ENCODE measurements at places on chromosomes 1 and 21. TPM values are rescaled to one million over a fixed set of nuclear protein-coding genes. Genes with fewer than 3 reads are reported as not detected.
A peak's percentile ranks its signal among the peaks of the same experiment; 100 is the strongest.

- DNase-seq: peak; percentile 99
Measured at GRCh38 chr1:244864253-244865027, at the start of gene HNRNPU. Gene HNRNPU, minus strand, starts transcription at chr1:244864543. Its CDS starts 236 bp downstream, at chr1:244864307.

DNA sequence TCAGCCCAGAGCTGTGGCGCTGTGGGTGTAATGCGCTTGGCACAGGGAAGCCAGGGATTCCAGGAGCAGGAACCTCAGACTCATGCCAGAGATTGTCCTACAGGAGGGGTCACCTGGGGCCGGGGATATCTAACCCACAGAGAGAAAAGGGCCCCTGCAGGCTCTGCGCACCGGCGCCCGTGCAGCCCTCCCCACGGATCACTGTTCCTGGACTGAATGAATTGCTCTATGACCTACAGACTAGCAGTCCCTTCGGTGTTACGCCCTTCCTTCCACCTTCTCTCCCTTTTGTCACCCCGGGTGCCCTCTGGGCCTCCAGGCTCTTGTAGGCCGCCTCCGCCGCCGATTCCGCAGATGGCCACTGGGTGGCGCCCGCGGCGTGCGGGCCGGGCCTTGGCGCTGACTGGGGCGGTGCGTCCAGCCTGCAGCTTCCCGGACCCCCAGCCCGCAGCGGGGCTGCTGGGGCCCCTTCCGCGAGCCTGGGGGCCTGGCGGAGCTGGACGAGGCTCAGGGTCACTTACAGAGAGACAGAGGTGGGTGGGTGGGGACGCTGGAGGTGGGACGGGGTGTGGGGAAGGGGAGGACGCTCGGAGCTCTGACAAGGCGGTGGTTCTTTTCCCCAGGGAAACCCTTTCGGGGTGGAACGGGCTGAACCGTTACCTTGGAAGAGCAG lies 101.3 kb downstream of the IER5 start:
- peak; percentile 90 for DNase-seq

GRCh38 chr1:9314111-9314510 lies 21.4 kb downstream of the SPSB1 start:
- no peak for DNase-seq

GRCh38 chr1:211603713-211604112 lies 24.8 kb upstream of the SLC30A1 start:
- DNase-seq: no peak

Gene SPRR4
- not detected for total RNA-seq

DNA sequence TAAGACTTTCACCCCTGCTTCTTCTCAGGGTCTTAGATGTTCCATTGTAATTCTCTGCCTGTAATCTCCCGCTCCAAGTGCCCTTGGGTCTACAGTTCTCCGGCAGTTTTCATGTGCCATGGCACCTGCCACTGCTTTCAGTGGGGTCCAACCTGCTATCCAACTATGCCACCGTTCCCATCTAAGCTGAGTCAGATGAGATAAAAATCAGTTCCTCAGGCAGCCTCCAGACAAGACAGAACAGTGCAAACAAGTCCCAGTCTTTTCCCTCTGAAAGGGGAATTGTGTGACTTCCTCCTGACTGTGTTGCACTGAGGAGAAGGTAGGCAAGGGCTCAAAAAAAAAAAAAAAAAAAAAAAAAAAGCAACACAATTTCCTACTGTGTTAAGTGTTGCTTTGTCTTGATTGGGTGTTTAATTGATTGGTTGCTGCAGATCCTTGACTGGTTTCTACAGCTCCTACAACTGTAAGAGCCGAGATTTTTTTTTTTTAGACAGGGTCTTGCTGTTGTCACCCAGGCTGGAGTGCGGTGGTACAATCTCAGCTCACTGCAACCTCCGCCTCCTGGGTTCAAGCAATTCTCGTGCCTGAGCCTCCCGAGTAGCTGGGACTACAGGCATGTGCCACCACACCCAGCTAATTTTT lies 50.7 kb downstream of the EBNA1BP2 start:
- DNase-seq: no peak

Gene IVNS1ABP
- 38.5 TPM for total RNA-seq

GRCh38 chr1:228219962-228220780 lies 12.3 kb downstream of the OBSCN start:
- DNase-seq: peak; percentile 62

DNA sequence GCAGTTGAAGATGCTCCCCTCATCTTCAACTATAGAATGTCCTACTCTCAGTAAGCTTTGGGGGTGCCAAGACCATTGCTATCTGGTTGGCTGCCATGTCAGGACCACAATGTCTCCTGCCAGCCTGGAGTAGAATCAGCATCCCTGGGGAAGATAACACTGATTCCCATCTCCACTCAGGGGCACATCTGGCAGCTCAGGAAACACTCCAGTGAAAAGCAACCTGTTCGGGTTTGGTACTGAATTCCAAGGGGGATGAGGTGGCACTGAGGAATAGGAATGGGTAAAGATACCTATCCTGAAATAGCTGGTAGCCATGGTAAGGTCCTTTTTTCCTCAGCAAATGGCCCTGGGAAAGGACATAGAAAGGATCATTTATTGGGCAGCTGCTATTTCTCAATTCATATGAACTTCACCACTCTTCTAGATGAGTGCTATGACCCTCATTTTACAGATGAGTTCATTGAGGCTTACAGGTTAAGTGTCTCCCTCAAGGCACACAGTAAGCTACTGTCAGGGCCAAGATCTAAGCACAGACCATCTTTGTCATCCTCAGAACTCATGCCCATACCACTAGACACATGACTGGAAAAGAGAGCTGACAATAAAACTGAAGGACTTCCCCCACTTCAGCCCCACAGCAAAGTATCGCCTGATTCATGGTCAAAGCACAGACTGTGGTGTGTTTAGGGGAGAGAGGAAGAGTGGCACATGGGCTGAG lies 31.4 kb downstream of the AK2 start:
- peak; percentile 43 for DNase-seq

Gene ALX3
- not detected for total RNA-seq

- no peak for DNase-seq
Measured at GRCh38 chr1:233704170-233704897, 90.4 kb downstream of the KCNK1 start.

DNA sequence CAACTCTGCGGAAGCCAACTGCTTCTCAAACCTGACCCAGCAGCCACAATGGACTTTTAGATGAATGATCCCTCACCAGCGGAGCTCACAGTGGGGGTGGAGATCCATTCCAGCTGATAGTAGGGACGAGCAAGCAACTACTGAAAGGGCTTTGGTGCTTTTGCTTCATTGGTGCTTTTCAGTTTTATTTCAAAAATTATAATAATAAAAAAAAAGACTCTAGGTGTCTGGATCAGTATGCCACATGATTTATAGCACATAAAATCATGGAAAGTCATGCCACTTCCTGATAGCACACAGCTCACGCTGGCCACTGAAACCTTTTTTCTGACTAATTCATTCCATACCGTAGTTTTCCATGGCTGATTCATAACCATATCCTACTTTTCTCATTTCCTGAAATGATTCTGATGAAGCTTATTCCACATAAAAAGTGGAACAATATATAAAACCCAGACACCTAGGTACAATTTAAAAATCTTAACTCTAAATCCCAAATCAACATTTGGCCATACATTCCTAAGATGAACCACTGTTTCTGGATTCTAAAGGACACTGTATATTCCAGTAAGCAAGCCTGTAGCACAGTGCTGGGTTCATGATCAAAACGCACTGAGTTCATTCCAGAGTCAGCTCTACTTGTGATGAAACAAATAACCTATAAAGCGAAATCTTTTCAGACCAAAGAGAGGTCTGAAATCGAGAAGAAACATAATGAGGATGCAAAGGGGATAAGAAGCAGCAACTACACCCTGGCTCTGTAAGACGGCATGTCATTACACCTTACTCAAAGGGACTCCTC lies 41.3 kb upstream of the KCNE1 start:
- no peak for DNase-seq

Gene IGSF5
- 0.46 TPM for total RNA-seq
